ENCODE measurements at places on chromosomes 5 and 9.

DNA sequence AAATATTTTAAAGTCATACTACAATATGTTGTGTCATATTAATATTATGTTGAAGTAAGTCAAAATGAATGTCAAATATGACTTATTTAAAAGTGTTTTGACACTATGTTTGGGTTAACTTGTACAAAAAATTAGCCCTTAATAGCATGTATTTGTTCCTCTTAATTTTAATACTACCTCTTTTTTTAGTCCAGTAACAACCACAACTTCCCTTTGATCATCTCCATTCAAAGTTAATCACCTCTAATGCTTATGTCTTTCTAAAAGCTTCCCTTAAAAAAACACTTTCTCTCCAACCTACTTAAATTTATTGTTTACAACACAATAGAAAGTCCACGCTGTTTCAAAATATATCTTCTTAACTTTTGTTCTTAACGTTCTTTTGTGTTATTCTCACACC, 9.6 kb downstream of the SLCO4C1 start:
- no peak for DNase-seq

DNA sequence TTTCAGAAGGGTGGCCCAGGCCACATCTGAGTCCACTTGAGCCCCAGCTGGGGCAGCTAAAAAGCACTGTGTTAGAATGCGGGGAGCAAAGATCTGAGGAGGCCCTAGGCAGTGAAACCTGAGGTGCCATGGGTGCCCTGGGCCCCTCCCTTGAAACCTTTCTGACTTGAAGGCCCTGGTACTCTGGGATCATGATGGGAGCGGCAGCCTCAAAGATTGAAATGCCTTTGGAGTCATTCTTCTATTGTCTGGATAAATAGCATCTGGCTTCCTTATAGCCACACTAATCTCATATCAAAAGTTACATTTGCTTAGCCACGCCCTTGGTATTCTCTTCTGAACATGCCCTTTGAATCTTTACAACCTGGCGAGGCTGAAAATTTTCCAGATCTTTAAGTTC, 7.7 kb upstream of the SEMA5A start:
- DNase-seq = no peak

DNA sequence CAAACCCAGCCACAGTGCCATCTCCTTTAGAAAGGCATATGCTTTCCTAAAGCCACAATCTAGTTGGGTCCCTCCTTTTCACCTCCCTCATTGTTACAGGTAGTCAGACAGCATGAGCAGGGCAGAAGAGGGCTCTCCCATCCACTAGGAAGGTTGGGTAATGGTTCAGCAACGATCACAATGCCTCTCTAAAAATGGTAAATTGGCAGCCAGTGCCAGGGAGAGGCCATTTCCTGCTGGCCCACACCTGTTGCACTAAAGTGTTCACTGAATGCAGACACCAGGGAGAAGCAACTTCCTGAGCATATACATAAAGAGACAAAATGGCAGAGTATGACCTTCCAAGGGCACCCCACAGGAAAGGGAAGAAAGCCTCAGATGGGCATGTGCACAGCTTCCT, 31.3 kb upstream of the DAP start:
- DNase-seq = peak; percentile 19

DNA sequence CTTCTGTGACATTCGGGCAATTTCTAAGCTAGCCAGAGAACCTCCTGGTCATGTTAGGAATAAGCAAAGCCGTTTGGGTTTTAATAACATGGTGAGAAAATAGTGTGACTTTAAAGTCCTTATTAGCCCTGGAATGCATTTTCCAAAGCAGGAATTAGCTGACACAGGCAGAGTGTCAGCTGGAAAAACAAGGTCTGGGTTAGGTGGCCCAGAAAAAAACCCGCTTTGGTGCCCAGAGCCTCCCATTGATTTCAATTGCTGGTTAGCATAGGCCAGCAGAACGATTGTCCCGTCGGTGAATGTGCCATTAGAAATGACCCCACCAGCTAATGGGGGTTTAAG, 62.1 kb upstream of the CPEB4 start:
- DNase-seq = no peak

DNA sequence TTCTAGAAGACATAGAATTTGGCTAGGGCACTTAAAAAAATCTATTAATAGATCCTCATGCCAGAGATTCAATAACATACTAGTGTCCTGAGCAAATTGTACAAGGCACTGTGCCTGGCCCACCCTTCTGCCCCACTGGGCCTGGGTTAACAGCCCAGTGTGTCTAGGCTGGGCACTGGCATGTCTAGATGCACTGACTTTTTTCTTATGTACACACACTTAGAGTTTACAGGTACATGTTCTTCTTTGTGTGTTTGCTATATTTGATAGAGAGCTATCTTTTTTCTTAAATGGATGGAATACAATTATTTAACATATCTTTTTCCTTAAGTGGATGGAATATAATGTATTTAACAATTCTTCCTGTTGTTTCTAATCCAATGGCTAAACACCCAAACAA, 241.5 kb downstream of the AUH start:
- DNase-seq = no peak

DNA sequence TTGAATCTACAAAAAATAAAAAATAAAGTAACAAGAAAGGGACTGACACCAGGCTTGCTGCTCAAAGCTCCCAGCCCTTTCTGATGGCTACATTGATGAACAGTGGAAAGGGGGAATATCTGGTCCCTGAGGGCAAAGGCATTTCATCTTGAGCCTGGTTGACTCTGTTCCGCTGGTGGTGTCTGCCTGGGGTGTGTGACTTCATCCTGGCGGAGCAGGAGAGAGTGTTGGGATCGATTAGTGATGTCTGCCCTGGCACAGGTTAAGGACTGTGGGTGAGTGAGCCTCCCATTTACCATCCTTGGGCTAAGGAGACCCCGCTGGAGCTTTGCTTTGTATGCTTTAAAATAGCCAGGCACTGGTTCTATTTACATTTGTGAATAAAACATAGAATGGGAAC, 56.9 kb upstream of the ASS1 start:
- no peak for DNase-seq

DNA sequence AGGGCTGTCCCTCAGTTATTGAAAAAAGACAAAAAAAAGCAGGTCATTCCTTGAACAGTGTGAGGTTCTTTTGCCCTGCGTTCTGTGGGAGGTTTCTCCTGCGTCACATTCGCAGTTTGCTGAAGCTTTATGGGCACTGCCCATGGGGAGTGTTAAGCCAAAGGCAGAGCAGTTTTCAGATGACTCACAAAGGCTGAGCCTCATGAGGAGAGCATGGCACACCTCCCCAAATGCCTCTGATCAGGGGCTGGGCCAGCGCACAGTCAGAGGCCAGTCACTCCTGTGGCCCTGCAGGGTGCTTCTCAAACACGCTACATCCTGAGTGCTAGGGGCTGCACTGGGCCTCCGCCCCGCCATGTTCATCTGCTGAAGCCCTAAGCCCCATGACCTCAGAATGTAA, 38.4 kb downstream of the IRX1 start:
- DNase-seq = no peak

DNA sequence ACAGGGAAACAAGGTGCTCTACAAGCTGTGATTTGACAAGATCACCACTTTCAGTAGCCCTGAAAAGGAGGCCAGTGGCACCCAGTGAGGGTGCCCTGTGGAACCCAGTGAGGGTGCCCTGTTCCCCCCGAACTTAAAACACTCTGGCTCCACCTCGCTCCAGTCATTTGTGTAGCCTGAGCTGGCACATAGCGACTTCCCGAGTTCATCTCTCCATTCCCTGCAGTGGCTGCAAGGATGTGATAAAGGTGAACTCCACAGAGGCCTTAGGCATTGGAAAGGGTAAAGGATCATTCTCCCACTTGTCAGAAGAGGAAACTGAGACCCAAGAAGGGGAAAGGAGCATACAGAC, 21.9 kb upstream of the ANXA6 start:
- no peak for DNase-seq

- DNase-seq = peak; percentile 65
Observed at GRCh38 chr9:113593682-113594281, 130.3 kb downstream of the RGS3 start.
